ENCODE measurements at places on chromosomes 2 and 18.

DNA sequence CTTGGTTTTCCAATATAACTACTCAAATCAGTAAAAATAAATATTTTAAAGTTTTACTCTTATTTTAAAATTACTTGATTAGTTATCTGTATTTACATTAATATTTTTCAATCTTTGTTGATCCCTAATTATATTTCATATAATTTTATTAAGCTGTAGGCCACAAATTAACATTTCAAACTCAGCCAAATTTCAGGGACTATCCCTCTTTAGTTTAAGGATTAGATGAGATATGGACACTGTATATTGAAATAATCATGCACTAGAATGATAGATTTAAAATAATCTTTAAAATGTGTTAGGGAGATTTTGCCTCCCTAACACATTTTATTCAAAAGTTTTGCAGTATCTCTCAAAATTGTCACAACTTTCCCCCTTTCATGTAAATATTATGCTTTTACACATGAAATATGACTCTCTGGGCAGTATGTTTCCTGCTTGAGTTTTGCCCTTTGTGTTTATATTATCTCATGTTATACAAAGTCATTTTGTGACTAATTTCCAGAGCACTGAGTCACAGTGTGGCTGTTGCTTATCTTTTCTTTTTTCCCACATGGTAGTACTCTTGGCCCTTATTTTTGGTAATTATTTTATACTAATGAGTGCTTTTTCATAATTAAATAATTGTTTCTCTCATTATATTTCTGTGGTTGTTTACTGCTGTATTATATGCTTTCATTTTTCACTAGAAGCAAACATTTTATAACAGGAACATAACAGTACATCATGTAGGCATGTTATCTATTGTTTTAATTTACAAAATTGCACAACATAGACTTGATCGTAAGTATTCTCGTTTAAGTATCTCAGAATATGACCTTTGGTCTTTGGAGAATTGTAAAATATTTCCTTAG, 1.2 kb downstream of the TFPI start:
- no peak for DNase-seq

DNA sequence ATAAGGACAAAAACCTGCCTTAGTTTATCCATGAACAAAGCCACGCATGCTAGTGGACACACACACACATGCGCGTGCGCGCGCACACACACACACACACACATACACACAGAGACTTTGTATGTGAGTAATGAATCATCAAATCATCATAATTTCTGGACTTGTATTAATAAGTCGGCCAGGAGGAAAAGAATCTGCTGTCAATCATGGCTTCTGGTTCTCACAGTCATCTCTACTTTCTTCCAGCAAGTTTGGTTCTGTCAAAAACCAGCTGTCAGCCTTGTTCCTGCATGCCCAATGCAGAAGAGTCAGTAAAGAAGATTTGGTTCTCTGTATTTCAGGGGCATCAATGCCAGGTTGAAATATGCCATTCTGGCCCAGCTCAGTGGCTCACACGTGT, 1.1 kb upstream of the TTR start:
- DNase-seq, result no peak

GRCh38 chr2:61647044-61647443, 108.9 kb upstream of the XPO1 start:
- DNase-seq, result no peak

DNA sequence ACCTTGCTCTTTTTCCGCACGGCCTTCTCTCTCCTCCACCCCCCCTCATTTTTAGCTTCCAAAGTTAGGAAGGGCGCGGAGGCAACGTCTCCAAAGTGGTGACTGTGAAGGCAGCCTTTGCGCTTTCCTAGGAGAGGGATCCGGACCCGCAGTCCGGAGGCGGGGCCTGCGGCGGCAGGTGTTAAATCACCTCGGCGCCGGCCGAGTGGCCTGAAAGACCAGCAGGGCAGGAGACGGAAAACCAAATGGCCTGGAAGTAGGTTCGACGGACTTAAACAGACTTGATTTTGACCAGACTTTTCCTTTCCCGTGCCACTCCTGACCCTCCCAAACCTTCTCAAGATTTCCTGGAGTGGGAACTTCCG, 615 bp downstream of the GORASP2 start:
- DNase-seq, result no peak

DNA sequence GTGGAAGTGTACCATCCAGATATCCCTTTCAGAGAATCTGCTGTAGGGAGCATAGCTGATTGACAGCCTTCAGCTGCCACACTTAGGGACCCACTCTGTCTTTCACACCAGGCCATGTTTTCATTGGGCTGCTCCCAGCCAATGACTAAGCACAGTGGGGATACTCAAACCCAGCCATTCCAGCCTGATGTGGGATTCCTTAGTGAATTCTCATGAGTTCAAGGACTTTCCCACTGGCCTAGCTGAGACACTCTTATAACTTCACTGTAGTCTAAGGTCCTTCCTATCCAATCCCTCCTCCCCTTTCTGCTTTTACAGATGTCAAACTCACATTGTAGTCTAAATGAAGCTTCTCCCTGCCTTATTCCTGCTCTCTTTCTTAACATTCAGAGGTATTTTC, 201.2 kb downstream of the PIK3C3 start:
- no peak for DNase-seq

GRCh38 chr2:58698620-58699019, 457.5 kb upstream of the FANCL start:
- DNase-seq, result no peak

- no peak for DNase-seq
Measured at GRCh38 chr18:11884396-11885030, 23.6 kb downstream of the MPPE1 start.

Measured in activated CD8-positive, alpha-beta memory T cell treated with anti-CD3 and anti-CD28 coated beads for 1 hour (primary cell).